Hair follicular keratinocyte (primary cell): ENCODE measurements at places on chromosomes 11 and 22. TPM values are rescaled to one million over a fixed set of nuclear protein-coding genes. Genes with fewer than 3 reads are reported as not detected.

The NARS2 gene
- total RNA-seq, result 27.7 and 31.7 TPM in 2 replicates

The ADM gene
- 23.7 and 36.8 TPM in 2 replicates for total RNA-seq

The ZP1 gene
- total RNA-seq, result not detected in 2 replicates

The POLR2F gene
- 69.7 and 134 TPM in 2 replicates for total RNA-seq

The DDT gene
- 132 and 143 TPM in 2 replicates for total RNA-seq

The MS4A3 gene
- total RNA-seq, result not detected in 2 replicates

The RIMBP3C gene
- total RNA-seq, result not detected in 2 replicates

The MGAT3 gene
- not detected in 2 replicates for total RNA-seq

The TBX10 gene
- total RNA-seq, result not detected in 2 replicates

The CATSPERZ gene
- total RNA-seq, result not detected in 2 replicates

The SPA17 gene
- total RNA-seq, result 21.6 and 28.0 TPM in 2 replicates

The MALAT1 gene
- 636 and 1,552 TPM in 2 replicates for total RNA-seq

The GLYATL1B gene
- not detected in 2 replicates for total RNA-seq

The MAPK8IP1 gene
- 1.6 and 2.4 TPM in 2 replicates for total RNA-seq

The CABP4 gene
- total RNA-seq, result not detected in 2 replicates

The TSSK2 gene
- total RNA-seq, result not detected in 2 replicates

The ANO1 gene
- total RNA-seq, result 27.2 and 28.1 TPM in 2 replicates

The TRIM51 gene
- not detected in 2 replicates for total RNA-seq

The ELF5 gene
- not detected in 2 replicates for total RNA-seq

The CBLIF gene
- total RNA-seq, result not detected in 2 replicates
